ENCODE measurements at places on chromosomes 5 and 9.

DNA sequence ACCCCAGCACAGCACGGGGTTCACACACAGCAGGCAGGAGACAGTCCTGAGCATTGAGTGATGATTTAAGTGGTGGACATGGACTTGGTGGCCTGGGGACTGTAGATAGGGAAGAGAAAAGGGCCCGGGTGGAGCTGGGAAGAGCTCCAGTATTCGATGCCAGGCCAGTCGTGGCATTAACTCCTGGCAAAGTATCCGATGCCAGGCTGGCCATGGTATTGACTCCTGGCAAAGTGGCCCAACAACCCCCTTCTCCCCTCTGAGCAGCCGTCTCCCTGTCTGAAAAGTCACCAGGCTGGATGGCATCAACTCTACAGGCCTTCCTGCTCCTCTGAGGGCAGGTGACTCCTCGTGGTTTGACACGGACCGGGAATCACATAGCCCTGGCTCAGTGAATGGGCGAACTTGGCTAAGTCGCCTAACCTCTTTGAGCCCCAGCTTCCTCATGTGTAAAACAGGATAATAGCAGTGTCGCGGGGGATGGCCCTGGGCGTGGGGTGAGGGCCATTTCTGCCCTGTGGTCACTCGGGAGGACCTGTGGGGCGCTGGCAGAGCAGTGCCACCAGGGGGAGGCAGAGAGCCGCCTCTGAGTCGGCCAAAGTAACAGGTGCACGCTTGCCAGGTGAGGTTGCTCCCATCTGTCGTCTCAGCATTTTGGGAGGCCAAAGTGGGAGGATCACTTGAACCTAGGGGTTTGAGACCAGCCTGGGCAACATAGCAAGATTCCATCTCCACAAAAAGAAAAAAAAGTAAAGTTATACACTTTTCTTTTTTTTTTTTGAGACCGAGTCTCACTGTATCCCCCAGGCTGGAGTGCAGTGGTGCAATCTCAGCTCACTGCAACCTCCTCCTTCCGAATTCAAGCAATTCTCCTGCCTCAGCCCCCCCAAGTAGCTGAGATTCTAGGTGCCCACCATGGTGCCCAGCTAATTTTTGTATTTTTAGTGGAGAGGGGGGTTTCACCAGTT lies 5.7 kb upstream of the SEC16A start:
- peak; percentile 50 for DNase-seq

- peak; percentile 9 for DNase-seq
Observed at GRCh38 chr5:18761801-18762200, 1127.5 kb downstream of the TAF11L14 start.

- no peak for DNase-seq
Observed at GRCh38 chr9:105697871-105698270, 3.5 kb downstream of the TMEM38B start.

DNA sequence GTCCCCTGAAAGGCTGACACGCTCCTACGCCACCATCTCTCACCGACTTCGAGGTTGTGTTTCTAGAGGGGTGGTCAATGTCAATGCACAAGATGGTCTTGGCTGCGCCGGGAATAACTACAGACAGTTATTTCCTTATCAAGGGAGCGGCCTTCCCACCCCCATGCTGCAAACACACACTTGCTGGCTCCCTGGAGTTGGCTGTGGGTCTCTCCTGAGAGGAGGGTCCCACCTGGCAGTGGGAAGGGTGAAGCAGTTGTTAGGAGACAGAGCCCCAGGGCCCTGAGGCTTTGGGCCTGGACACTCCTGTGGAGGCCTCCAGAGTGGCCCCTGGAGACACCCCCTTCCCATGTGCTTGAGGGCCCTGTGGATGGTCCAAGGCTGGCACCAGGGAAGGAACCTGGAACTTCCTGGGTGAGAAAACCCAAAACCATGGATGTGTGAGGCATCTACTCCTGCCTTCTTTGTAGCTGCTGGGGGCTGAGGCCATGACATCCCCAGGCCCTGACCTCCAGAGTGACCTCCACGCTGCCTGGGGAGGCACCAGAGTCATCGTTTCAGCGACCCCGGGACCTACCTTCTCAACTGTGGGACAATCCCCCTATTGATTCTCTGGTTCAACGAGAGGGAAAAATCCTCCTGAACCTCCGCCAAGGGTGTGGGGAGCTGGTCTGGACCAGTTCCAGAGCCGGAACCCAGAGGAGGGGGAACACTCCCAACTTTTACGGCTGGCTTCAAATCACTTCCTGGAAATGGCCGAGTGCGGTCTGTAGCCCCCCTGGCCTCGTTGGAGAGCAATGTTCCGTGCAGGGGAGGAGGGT lies 101.1 kb upstream of the COL5A1 start:
- DNase-seq, result no peak

DNA sequence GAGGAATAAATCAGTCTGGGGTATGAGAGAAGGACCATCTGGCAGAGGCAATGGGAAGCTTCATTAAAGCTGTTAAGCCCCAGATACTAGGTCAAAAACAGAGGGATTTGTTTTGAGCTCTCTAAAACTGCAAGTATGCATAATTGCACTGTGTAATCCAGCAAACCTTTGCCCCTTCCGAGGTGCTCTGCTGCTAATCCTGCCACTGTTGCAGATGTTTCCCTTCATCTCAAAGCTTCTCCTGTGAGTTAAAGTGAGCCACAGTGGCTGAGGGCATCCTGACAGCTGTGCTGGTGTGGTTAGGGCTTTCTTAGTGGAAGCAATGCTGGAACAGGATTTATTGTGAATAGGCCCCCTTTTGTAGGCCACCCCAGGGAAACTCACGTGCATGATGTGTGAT lies 160.3 kb upstream of the TRPC7 start:
- DNase-seq, result no peak

DNA sequence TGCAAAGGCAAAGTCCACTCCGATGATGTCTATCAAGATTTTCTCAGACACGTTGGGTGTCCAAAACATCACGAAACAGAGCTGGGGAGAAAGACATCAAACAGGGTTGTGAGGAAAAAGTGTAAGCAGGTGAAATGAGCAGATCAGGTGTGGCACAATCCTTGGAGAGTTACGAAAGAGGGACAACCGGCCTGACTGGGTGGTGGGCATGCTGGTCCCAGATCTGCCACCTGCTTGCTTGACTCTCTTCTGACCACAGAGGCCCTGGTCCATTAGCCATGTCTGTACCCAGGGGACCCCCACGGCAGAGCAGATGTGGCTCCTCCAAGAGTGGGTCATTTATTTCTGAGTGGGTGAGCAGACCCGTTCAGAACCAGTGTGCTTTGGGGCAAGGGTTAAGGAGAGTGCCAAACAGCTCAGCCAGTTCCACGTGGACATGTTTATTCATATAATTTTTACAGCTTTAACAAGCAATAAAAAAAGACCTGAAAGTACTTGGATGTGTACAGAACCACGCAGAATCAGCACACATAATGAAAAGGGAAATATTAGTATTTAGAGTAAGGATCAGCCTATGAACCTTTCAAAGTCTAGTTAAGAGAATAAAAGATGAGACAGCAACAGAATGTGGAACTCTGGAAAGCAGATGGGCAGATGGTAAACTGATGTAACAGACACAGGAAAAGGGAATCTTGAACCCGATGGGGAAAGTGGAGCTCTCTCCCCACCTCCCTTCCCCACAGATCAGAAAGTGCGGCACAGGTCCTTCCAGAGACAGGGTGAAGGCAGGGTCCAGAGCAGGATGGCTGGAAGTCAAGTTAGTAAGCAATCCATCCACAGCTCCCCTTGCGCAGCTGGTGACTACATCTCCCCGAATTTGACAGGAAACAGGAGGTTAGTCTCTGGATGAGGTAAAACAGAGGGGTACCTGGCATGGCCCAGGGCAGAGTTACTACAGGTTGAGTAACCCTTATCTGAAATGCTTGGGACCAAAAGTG lies 52.5 kb downstream of the OTULIN start:
- no peak for DNase-seq

DNA sequence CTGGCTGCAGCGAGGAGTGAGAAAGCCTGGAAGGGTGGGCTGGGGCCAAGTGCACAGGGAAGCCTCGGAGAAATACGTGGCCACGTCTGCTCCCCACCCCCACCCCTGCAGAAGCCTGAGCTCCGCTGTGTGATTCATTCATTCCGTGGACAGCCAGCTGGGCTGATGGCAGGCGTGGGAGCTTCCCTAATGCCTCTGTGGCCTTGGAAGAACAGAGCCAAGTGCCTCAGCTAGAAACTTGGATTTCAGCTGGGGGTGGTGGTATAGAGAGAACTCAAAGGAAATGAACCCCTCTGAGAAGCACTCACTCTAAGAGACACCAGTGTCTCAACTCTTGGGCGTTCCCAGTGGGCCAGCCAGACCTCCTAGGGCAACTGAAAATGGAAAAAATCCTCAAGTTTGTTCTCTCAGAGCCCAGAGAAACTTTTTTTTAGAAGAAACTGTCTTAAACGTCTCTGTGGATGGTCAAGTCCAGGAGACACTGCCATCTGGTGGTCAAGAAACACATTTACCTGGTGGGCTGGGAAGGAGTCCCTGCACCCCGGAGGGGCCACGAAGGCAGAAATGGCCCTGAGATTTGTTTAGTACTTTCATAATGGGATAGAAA lies 18.0 kb downstream of the ATOX1 start:
- DNase-seq, result peak; percentile 78

GRCh38 chr5:109868737-109869136 lies 179.0 kb downstream of the MAN2A1 start:
- DNase-seq, result no peak

DNA sequence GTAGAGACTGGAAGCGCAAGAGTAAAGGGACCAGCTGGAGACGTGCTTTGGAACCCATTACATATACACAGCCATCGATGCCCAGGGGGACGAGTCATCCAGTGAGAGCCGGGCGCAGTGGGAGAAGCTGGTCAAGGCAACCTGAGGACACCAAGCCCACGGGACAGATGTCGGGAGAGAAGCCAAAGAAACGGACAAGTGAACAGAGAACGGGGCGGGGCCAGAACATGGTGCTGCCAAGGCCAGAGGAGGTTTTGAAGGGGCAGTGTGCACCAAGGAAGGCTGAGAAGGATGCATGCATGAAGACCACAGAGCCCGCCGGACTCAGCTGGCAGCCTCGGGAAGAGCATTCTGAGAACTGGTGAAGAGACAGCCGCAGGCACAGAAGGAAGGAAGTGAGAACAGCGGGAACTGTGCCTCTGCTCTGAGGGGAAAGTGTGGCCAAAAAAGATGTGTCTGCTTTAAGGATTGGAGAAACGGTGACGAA lies 20.3 kb downstream of the CAMSAP1 start:
- DNase-seq, result no peak

GRCh38 chr9:133378408-133378962 lies 2.3 kb downstream of the STKLD1 start:
- no peak for DNase-seq

GRCh38 chr9:115071176-115071575 lies 46.8 kb downstream of the TNC start:
- DNase-seq, result peak; percentile 9

GRCh38 chr5:132639706-132640130 lies 18.3 kb upstream of the IL13 start:
- no peak for DNase-seq
